ENCODE measurements at places on chromosomes 2 and 18. TPM values are rescaled to one million over a fixed set of nuclear protein-coding genes. Genes with fewer than 3 reads are reported as not detected.

The TUBB8B gene
- total RNA-seq = not detected

The RAB27B gene
- 0.31 TPM for total RNA-seq

The TDRD15 gene
- not detected for total RNA-seq

The ECEL1 gene
- 1.4 TPM for total RNA-seq

The ASXL3 gene
- total RNA-seq = 0.93 TPM

The DSG4 gene
- total RNA-seq = not detected

The AGAP1 gene
- 39.1 TPM for total RNA-seq

The PSD4 gene
- total RNA-seq = 4.0 TPM

The RNF144A gene
- 9.2 TPM for total RNA-seq

The NAT8 gene
- not detected for total RNA-seq

The ACTG2 gene
- total RNA-seq = 5,929 TPM

The FRZB gene
- 26.4 TPM for total RNA-seq

The ACADL gene
- 3.9 TPM for total RNA-seq

The CCNT2 gene
- 19.1 TPM for total RNA-seq
